CD4-positive, alpha-beta T cell treated with Interleukin-2 at 100 ng/mL for 4 hours (primary cell): ENCODE measurements at places on chromosomes 1 and 21.
A peak's percentile ranks its signal among the peaks of the same experiment; 100 is the strongest.

GRCh38 chr1:5688081-5689077, 303.8 kb downstream of the NPHP4 start:
- DNase-seq = peak; percentile 2

GRCh38 chr1:63063367-63063766, 259.0 kb upstream of the FOXD3 start:
- DNase-seq = no peak

- no peak for DNase-seq
These were observed 210.6 kb downstream of the HLX start for GRCh38 chr1:221089803-221090202.

DNA sequence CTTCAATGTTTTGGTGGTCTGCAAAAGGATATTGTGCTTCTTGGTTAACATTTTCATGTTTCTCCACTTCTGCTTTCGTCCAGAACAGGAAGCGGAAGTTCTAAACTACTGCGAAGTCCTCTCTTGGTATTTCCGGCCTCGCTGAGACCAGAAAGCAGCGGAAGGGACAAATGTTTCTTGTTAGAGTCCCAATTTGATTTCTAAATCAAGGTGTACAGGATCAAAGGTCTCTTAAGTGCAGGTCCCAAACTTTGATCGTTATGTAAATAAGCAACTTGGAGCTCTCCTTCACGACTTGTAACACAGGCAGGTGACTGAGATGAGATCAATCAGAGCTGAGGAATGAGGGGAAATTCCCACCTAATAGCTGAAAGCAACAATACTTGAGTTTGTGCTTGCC, 40.1 kb upstream of the HMCN1 start:
- DNase-seq = peak; percentile 41

DNA sequence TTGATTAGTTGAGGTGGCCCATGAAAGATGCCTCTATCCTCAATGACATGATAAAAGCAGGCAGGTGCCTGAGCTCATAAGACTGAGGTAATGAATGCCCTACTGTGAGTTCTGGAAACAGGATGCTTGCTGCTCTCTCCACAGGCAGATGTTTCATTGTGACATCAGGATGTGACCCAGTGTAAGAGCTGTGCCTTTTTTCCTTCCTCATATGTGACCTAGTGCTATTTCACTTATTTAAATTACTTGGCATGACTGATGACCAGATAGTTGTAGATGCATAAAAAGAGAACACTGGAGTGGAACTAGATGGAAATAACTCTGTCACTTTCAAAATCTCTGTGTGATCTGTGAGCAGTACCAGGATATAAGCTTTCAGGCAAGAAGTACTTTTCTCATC, 31.9 kb downstream of the KIF14 start:
- peak; percentile 2 for DNase-seq

DNA sequence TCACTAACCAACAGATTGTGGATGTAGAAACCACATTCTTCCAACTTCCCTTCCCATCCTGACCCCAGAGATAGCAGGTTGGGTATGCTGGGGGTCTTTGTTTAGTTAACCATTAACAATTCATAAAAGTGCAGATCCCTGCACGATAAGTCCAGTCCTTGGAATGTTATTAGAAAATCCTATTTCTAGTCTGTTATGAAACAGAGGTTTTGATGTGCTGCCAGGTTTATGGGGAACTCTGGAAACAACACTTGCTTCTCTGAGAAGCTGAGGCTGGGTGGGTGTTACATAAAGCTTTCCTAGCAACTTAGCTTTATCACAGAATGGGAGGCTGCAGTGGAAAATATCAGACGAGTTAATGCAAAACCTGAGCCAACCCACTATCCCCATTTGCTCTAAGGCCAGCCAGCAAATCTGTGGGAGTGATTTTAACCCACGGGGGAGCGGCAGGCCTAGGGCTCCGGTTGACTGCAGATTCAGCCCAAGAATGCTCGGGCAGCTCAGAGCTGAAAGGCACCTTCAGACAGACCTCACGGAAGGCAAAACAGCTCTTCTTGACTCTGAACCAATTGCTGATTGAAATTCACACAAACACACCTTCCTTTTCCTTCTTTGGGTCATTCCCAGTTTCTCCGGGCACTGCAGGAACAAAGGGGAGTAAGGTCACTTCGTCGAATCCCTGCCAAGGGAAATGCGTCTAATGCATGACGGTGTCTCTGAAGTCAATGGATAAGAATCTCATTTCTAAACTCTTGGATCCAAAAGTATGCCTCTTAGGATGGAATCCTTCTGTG, 111.7 kb upstream of the IRF2BP2 start:
- DNase-seq = no peak

- DNase-seq = no peak
These were observed 9.9 kb downstream of the OBSCN start for GRCh38 chr1:228217551-228218344.

- DNase-seq = no peak
These were observed 93.0 kb downstream of the ODF2L start for GRCh38 chr1:86303041-86303690.

- no peak for DNase-seq
These were observed 276.1 kb downstream of the RPS6KC1 start for GRCh38 chr1:213327017-213327667.

GRCh38 chr1:80534606-80535360, 1266.0 kb upstream of the ADGRL2 start:
- DNase-seq = no peak

GRCh38 chr1:55695552-55695951, 480.4 kb upstream of the USP24 start:
- DNase-seq = no peak

DNA sequence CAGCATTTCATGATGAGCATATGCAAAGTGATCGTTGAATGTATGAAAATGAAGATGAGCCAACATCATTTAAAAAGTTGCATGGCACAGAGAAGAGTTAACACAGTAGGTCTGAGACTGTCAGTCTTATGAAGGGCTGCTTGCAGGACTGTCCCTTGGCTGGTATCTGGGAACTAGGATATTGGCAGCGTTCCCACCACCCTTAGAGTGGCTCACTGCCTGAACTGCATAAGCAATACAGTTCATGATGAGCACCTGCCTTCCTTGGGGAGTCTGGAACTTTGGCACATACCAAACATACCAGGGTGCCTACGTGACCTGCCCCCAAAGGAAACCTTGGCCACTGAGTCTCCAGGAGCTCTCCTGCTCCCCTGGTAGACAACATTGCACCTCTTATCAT, 161.8 kb downstream of the DSCAM start:
- no peak for DNase-seq

- DNase-seq = no peak
These were observed 197.0 kb upstream of the LHX8 start for GRCh38 chr1:74937176-74937575.

GRCh38 chr1:157739229-157739901, 37.6 kb downstream of the FCRL2 start:
- DNase-seq = no peak

- no peak for DNase-seq
These were observed 40.8 kb upstream of the MPZL1 start for GRCh38 chr1:167681024-167681423.

GRCh38 chr1:233543338-233544255, 70.3 kb upstream of the KCNK1 start:
- DNase-seq = no peak

DNA sequence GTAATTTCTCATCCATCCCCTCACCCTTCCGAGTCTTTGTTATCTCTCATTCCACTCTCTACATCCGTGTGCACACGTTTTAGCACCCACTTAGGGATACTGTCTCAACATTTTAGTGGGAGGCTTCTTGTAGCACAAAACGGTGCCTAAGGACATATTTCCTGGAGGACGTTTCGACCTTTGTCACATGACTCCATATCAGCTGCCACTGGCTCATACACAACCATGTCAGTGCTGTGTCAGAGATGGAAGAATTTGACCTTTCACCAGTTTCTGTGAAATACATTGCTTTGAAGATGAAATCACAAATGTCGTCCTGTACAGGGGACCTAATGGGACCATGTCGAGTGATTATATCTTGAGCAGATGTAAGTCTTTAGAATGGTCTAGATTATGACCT, 15.6 kb downstream of the B3GALT5 start:
- no peak for DNase-seq

DNA sequence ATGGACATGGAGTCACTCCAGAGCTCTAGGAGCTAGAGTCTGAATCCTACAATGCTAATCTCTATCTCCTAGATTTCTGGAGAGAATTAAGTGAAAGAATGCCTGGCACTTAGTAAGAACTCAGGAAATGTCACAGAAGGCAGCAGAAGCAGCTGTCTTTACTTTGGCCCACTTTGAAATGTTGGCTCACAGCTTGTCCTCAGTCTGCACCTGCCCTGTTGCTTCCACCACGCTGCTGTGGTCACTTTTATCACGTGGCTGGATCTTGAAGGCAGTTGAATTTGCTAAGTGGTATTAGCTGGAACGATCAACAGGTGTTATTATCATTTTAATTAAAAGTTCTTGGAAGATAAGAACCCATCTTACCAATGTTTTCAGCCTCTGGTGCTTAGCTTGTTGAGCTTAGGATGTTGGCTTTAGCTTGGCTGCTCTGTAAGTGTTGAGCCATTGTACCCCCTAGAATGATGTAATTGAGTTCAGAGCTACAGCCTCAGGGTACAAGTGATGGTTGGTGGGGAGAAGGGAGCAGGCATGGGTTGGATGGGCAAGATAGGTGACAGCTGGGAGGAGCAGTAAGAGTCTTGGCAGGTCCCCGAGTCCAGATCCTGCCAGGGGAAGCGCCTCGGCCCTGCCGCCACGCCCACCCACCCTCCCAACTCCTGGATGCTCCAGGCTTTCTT, 41.9 kb upstream of the EPS8L3 start:
- no peak for DNase-seq

DNA sequence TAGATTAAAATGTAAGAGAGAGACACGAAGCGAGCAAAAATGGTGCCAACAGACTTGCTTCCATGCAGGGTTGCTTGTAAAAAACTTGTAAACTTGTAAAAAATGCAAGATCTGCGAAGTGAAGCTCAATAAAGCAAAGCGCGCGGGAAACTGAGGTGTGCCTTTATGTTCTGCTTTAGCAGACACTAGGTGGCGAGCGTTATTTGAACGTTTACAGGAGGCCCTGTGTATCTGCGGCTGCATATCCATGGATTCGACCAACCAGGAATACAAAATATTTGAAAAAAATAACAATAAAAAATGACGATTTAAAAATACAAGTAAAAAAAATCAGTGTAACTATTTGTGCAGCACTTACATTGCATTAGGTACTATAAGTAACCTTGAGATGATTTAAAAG, 1.5 kb downstream of the UBE2G2 start:
- peak; percentile 18 for DNase-seq

GRCh38 chr21:14989359-14989758, 75.4 kb downstream of the NRIP1 start:
- no peak for DNase-seq

GRCh38 chr1:172966844-172967540, 83.7 kb downstream of the TNFSF18 start:
- no peak for DNase-seq

DNA sequence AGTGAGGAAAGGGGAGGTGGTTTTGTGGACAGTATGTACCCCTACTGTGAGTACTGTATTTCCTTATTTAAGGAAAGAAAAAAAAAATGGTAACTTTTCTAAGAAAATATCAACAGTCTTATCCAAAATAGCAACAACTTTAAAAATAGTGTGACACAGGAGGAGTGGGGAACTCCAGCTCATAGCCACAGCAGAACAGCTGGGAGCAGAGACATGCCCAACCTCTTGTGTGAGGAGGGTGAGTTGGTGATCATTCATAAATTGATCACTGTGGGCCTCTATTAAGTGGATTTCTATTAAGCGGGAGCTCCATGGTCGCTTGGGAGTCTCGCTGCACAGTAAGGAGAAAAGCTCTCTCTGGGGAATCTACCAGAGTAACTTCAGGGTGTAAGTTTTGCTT, 158.8 kb upstream of the DUSP10 start:
- DNase-seq = no peak

GRCh38 chr1:10965546-10966226, 46.8 kb upstream of the TARDBP start:
- peak; percentile 7 for DNase-seq

GRCh38 chr1:56070601-56071000, 508.8 kb downstream of the PLPP3 start:
- no peak for DNase-seq

DNA sequence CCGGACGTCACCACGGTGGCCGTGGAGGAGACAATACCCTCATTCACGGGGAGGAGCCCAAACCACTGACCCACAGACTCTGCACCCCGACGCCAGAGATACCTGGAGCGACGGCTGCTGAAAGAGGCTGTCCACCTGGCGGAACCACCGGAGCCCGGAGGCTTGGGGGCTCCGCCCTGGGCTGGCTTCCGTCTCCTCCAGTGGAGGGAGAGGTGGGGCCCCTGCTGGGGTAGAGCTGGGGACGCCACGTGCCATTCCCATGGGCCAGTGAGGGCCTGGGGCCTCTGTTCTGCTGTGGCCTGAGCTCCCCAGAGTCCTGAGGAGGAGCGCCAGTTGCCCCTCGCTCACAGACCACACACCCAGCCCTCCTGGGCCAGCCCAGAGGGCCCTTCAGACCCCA, 7.0 kb downstream of the TNFRSF14 start:
- no peak for DNase-seq

- no peak for DNase-seq
These were observed 11.7 kb downstream of the HYI start for GRCh38 chr1:43441894-43442637.

DNA sequence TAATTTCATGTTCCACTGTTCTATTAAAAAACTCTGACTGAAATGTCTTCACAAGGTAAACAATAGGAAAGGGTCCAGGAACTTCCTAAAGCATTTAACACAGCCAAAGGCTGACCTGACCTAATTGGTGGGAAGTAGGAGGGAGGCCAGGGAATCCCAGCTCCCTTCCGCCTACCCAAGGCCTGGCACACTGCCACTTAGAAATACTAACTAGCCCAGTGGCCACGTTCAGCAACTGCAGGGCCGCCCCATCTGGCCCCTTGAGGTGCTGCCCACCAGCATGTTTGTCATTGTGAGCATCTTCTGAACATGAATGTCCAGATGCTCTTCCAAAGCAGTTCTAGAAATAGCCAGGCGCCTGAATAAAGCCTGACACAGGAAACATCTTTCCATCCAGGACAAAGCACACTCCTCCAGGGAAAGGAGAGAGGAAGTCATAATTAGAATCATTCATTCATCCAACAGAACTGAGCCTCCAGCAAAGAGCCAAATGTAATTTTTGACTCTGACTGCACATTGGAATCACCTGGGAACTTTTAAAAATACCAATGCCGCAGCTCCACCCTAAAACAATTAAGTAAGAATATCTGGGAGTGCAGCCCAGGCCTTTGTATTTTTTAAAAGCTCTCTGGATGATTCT, 44.6 kb upstream of the BCL9 start:
- no peak for DNase-seq

GRCh38 chr1:32464191-32464715, 619 bp upstream of the ZBTB8B start:
- no peak for DNase-seq
